ENCODE measurements at places on chromosomes 3 and 15. TPM values are rescaled to one million over a fixed set of nuclear protein-coding genes. Genes with fewer than 3 reads are reported as not detected.

GRCh38 chr3:174215456-174215855, 643.7 kb upstream of the NAALADL2 start:
- no peak for DNase-seq
- no peaks in the 10 kb centered on the region for H3K36me3 ChIP-seq
- no peak overlapping the region for H3K27ac ChIP-seq

CPLX3 gene
- 0.39 TPM for total RNA-seq

GRCh38 chr15:61835496-61836106, 224.6 kb downstream of the VPS13C start:
- no peak overlapping the region for H3K27ac ChIP-seq
- DNase-seq: peak; percentile 54
- H3K36me3 ChIP-seq: no peaks in the 10 kb centered on the region
- peaks cover 39% of the 10 kb centered on the region for H3K27me3 ChIP-seq
- H3K4me1 ChIP-seq: peaks cover 8% of the 10 kb centered on the region

GRCh38 chr15:69998541-69999391, 99.0 kb downstream of the TLE3 start:
- peaks cover 7% of the 10 kb centered on the region for H3K4me1 ChIP-seq
- no peaks in the 10 kb centered on the region for H3K36me3 ChIP-seq
- H3K27ac ChIP-seq: no peak overlapping the region
- H3K4me3 ChIP-seq: no peak overlapping the region
- H3K27me3 ChIP-seq: no peaks in the 10 kb centered on the region
- no peak for DNase-seq

GATM gene
- total RNA-seq: 5.3 TPM

DNA sequence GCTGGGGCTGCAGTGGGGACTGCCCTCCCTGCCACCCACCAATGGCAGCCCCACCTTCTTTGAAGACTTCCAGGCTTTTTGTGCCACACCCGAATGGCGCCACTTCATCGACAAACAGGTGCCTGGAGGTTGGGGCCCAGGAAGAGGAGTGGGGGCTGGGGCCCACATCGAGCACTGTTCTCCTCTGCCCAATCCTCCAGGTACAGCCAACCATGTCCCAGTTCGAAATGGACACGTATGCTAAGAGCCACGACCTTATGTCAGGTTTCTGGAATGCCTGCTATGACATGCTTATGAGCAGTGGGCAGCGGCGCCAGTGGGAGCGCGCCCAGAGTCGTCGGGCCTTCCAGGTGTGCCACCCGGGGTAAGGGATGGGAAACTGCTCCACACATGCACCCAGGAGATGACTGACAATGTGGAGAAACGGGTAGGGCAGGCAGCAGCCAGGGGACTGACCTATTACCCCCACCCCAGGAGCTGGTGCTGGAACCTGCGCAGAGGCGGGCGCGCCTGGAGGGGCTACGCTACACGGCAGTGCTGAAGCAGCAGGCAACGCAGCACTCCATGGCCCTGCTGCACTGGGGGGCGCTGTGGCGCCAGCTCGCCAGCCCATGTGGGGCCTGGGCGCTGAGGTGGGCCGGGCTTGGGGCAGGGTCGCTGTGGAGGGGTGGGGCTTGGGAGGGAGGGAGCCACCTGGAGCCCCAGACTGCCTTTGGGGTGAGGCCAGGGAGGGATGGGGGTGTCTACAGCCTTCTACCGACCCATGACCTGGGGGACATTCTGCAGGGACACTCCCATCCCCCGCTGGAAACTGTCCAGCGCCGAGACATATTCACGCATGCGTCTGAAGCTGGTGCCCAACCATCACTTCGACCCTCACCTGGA, 22.9 kb downstream of the NBEAL2 start:
- DNase-seq: no peak
- peaks cover 11% of the 10 kb centered on the region for H3K4me1 ChIP-seq
- peaks cover 25% of the 10 kb centered on the region for H3K36me3 ChIP-seq
- no peak overlapping the region for H3K27ac ChIP-seq
- H3K27me3 ChIP-seq: no peaks in the 10 kb centered on the region

DNA sequence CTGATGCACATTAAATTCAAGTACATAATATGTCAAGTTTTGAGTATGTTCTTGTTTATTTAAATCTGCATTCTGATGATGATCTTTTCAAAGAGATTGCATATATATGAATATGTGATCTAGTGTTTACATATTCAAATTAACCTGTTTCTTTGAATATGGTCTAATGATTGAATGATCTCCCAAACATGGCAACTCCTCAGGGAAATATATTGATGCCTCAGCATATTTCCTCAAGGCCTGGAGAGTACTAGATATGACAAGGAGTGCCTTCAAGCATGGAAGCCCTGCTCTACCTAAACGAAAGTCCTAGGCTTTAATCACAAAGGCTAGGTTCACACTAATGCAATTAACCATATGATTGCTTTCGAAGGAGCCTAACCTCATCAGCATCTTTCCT, 532.8 kb downstream of the ZIC1 start:
- no peak overlapping the region for H3K4me3 ChIP-seq
- no peaks in the 10 kb centered on the region for H3K27me3 ChIP-seq
- no peak for DNase-seq
- H3K36me3 ChIP-seq: no peaks in the 10 kb centered on the region
- H3K4me1 ChIP-seq: no peaks in the 10 kb centered on the region

DNA sequence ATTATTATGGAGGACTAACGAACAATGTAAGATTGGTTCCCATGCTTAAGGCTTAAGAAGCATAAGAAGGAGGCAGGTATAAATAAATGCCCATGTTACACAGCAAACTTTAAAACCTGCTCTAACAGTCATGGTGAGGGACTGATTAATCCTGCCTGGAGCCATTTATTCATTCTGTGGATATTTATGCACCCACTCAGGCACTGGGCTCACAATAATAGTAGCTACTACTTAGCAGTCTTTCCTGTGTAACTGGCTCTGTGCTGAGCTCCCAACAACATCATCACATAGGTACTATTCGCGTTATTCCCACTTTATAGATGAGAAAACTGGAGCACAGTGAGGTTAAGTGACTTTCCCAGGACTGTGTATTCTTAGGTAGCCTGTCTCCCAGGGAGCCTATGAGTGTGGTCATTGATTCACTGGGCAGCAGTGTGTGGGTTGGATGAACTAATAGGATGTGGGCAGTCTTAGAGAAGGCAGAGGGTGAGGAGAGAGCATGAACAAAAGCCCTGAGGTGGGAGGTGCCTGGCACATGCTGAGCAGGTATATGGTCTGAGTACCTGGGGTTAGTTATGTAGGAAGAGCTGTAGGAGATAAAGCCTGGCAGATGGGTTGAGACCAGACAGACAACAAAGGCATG, 44.1 kb upstream of the UMPS start:
- no peak overlapping the region for H3K4me3 ChIP-seq
- H3K4me1 ChIP-seq: peaks cover 5% of the 10 kb centered on the region
- peaks cover 7% of the 10 kb centered on the region for H3K27me3 ChIP-seq
- no peak for DNase-seq
- H3K27ac ChIP-seq: no peak overlapping the region

CD80 gene
- not detected for total RNA-seq

DNA sequence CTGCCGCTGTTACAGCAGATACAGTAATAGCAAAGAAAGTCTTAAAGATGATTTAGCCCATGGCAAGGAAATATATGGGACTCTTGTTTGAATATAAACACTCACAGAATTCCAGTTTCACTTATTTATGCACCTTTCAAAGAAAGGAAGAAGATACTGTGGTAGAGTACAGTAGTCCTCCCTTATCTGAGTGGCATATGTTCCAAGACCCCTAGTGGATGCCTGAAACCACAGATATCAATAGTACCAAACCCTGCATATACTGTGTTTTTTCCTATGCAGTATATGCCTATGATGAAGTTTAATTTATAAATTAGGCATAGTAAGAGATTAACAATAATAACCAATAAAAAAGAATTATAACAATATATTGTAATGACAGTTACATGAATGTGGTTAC, 8.2 kb downstream of the MAP2K1 start:
- H3K27ac ChIP-seq: peak overlapping the region; percentile 86
- H3K36me3 ChIP-seq: peaks cover 26% of the 10 kb centered on the region
- DNase-seq: no peak

- no peak overlapping the region for H3K4me3 ChIP-seq
- H3K27me3 ChIP-seq: no peaks in the 10 kb centered on the region
- DNase-seq: no peak
- H3K36me3 ChIP-seq: no peaks in the 10 kb centered on the region
Observed at GRCh38 chr15:39786447-39787056, 3.9 kb upstream of the FSIP1 start.

CCRL2 gene
- total RNA-seq: 1.5 TPM

DNA sequence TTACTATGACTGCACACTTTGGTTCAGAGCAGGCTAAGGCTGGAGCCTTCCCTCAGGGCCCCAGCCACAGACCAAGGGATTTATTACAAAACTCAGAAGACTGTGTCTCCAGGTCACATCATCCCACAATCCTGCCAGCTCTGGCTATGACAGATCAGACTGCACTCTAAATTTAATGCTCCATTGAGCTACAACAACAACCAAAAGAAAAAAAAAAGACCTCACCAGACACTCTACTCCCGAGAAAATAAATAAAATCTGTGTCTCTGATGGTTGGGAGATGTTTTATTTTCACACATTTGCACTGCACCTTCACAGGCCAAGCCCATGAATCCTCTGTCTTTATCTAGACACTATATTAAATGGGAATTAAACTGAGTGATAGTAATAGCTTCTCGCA, 50.8 kb upstream of the CTNNB1 start:
- peaks cover 15% of the 10 kb centered on the region for H3K36me3 ChIP-seq
- peaks cover 7% of the 10 kb centered on the region for H3K27me3 ChIP-seq
- no peak overlapping the region for H3K27ac ChIP-seq
- H3K4me1 ChIP-seq: no peaks in the 10 kb centered on the region

DPPA4 gene
- 2.2 TPM for total RNA-seq

GRCh38 chr3:153242896-153243295, 80.9 kb downstream of the RAP2B start:
- peaks cover 5% of the 10 kb centered on the region for H3K4me1 ChIP-seq
- no peaks in the 10 kb centered on the region for H3K27me3 ChIP-seq
- no peak overlapping the region for H3K27ac ChIP-seq
- no peak overlapping the region for H3K4me3 ChIP-seq
- no peaks in the 10 kb centered on the region for H3K36me3 ChIP-seq

- DNase-seq: no peak
- H3K4me3 ChIP-seq: no peak overlapping the region
- no peaks in the 10 kb centered on the region for H3K36me3 ChIP-seq
- H3K27me3 ChIP-seq: peaks cover 12% of the 10 kb centered on the region
Observed at GRCh38 chr3:150077107-150077506, 106.4 kb upstream of the PFN2 start.

DNA sequence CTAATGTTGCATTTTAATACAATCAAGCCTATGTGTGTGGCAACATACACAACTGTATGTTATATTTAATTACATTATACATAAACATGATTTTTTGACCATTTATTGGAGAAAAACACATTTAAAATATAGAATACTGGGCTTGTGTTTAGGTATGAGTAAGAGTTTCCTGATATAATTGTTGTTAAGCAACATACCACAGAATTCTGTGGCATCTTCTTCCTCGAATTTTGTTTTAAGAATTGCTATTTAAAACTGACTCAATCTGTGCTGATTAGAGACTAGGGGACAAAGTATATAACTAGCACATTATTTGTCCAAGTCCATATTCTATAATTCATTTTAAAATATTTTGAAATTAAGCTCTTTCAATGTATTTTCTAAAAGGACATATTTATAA, 376.8 kb upstream of the THBS1 start:
- no peak for DNase-seq
- H3K4me1 ChIP-seq: no peaks in the 10 kb centered on the region
- H3K27ac ChIP-seq: no peak overlapping the region
- peaks cover 3% of the 10 kb centered on the region for H3K27me3 ChIP-seq

DNA sequence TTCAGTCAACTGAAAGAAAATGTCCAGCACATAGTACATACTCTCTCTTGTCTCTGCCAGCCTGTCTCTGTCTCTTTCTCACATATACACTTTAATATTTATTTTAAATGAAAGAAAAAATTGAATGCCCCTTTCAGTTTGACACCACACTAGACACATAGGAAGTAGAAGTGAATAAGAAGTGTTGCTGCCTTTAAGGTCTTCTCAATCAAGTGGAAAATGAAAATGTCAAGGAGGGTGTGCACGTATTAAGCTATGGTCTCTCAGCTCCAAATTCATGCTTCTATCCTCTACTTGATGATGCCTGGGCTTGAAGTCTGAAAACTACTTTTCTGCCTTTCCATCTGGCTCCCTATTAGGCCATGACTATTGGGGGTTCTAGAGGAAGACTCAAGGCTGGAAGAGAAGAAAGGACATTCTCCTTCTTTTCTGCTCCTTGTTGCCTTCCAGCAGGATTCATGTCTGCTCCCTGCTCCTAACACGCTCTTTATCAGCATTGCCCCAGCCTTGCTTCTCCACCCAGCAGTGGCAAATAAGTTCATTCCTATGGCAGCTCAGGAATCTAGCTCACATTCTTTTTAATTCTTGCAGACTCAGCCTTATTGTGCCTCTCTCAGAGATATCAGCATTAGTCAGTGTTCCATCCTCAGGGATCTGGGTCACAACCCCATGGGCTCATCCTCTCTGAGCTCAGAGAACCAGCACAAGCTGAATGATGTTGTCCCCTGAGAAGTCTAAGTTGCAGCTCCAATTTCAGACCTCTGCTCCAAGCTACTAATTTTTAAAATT, 609.1 kb upstream of the GRM7 start:
- DNase-seq: no peak
- H3K27me3 ChIP-seq: no peaks in the 10 kb centered on the region
- no peaks in the 10 kb centered on the region for H3K4me1 ChIP-seq
- H3K4me3 ChIP-seq: no peak overlapping the region
- no peaks in the 10 kb centered on the region for H3K36me3 ChIP-seq

DNA sequence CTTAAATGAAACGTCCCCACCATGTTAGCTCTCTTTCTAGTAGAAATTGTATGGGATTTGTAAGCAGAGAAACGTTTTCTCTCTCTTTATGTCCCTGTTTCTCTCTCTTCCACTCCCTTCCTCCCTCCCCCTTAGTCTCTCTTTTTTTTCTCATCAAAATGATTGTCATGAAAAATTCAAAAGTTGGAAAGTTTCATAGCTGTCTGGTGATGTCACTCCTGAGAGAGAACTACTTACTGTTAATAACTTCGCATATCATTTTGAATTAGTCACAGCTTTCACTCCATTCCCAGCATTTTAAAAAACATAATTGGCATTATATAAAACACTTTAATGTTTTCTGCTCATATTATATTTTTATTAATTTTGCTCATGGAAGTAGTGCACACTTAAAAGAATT, 331.1 kb downstream of the C3orf38 start:
- peaks cover 2% of the 10 kb centered on the region for H3K27me3 ChIP-seq
- no peaks in the 10 kb centered on the region for H3K4me1 ChIP-seq
- no peak for DNase-seq
- H3K27ac ChIP-seq: no peak overlapping the region

DNA sequence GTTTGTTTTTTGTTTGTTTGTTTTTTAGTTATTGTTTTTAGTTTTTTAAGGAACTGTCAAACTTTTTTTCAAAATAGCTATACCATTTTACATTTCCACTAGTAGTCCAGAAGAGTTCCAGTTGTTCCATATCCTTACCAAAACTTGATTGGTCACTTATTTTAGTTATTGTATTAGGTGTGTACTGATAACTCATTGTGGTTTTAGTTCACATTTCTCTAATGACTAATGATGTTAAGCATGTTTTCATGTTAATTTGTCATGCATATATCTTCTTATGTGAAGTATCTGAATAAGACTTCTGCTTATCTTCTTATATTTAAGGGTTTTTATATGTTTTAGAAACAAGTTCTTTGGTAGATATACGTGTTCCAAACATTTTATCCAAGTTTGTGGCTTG, 89.5 kb downstream of the CD200R1L start:
- DNase-seq: no peak
- H3K4me1 ChIP-seq: no peaks in the 10 kb centered on the region
- H3K27me3 ChIP-seq: no peaks in the 10 kb centered on the region
- no peaks in the 10 kb centered on the region for H3K36me3 ChIP-seq
- H3K4me3 ChIP-seq: no peak overlapping the region

Data from naive thymus-derived CD8-positive, alpha-beta T cell (primary cell).